ENCODE measurements at places on chromosomes 6 and 20. TPM values are rescaled to one million over a fixed set of nuclear protein-coding genes. Genes with fewer than 3 reads are reported as not detected.

- no peak for DNase-seq
These were observed 13.0 kb downstream of the CLVS2 start for GRCh38 chr6:123009059-123009458.

- no peak for DNase-seq
These were observed 29.2 kb downstream of the C6orf58 start for GRCh38 chr6:127606131-127606562.

- DNase-seq = peak; percentile 6
These were observed 638 bp downstream of the MDN1 start for GRCh38 chr6:89818977-89819335.

GRCh38 chr20:63884506-63885263 is 10.2 kb upstream of the DNAJC5 start:
- DNase-seq = no peak

DNA sequence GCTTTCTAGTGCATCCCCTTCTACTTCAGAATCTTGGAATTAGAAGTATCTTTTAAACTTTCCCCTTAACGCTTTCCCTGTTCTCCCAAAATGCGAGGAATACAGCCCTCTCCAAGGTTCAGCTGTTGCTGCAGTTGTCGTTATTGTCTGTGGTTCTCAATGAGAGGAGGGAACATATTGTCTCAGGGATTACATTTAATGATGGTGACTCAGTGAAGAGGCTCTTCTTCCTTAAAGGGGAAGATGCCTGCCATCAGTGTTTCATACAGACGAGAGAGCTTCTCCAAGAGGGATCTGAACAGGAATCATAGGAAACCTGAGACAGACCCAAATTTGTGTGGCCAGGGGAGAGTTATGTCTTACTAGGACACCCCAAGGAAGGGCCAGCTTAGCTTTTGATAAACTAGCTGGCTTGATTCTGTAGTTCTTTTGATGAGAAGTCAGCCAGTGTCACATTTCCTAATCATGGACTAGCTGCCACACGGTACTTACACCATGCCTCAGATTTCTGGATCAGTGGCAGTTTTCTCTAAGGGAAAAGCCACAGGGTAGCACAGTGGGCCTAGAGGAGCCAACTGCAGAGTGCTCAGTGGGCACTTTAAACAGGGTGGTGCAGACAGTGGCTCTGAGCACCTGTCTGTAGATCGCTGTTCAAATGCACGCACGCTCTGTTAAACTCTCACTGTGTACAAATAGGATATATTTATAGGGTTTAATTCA is 59.7 kb upstream of the TMEM181 start:
- DNase-seq = no peak

GRCh38 chr6:93164781-93165180 is 254.6 kb downstream of the EPHA7 start:
- no peak for DNase-seq

DNA sequence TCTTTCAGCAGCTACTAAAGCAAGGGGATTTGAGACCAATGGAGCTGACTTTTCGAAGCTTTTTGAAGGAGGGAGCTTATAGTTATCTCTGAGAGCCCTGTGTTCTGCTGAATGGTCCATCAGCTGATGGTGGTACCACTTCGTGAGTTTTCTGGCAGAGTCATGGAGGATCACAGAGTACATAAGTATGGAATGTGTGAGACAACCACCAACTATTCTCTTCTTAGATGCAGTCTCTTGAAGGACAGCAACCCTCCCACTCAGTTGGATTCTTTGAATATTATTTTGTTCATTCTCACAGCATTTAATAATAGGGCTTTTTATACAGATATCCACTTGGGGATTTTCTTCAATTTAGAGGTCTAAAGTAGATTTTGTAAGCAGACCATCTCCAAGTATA is 75.3 kb downstream of the ELOVL2 start:
- no peak for DNase-seq

MTFR2 gene
- 9.9 TPM for total RNA-seq

E2F1 gene
- total RNA-seq = 60.2 TPM

OR2H1 gene
- total RNA-seq = not detected
